CD4-positive, alpha-beta T cell treated with Interleukin-15 for 4 hours (primary cell): ENCODE measurements at places on chromosomes 5 and 9.

GRCh38 chr9:10052916-10053315 lies 559.9 kb downstream of the PTPRD start:
- DNase-seq, result no peak

- no peak for DNase-seq
These were observed 66.2 kb upstream of the GAS1 start for GRCh38 chr9:87013490-87013889.

DNA sequence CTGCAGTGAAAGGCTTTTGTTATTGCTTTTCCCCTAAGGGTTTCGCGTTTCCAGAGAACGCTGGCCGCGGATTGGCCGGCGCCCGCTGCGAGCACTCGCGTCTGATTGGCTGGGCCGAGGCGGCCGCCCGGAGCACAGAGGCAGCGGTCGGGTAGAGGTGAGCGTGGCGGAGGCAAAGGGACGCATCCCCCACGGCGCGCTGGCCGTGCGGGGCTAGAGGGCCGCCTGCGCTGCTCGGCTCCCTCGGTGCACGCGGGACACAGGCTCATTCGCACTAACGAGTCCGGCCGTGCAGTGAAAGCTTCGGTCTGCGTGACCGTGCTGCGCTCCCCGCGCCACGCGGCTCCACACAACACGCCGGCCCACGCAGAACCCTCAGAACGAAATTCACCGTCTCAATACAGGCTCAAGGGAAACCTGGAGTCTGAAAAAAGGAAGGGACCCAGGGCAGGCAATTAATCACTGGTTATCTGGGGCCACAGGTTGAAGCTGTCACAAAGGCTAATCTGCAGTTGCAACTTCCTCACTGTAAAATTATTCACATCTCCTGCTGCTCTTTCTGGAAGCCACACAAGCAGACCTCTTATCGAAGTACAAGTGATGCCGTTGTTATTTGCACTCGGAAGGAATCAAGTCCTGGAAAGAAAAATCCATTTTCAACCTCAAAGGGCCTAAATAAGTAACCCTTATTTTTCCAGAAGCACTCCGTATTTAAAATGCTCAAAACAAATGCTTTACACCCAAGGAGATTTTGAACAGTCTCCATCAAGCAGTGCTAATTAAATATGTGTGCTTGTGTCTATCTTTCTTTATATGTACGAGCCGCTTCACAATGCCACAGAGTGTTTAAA lies 94.6 kb downstream of the ZNF608 start:
- no peak for DNase-seq

- peak; percentile 48 for DNase-seq
These were observed 16.2 kb upstream of the ITGA1 start for GRCh38 chr5:52771343-52772039.
